ENCODE measurements at places on chromosomes 4 and X. TPM values are rescaled to one million over a fixed set of nuclear protein-coding genes. Genes with fewer than 3 reads are reported as not detected.

DNA sequence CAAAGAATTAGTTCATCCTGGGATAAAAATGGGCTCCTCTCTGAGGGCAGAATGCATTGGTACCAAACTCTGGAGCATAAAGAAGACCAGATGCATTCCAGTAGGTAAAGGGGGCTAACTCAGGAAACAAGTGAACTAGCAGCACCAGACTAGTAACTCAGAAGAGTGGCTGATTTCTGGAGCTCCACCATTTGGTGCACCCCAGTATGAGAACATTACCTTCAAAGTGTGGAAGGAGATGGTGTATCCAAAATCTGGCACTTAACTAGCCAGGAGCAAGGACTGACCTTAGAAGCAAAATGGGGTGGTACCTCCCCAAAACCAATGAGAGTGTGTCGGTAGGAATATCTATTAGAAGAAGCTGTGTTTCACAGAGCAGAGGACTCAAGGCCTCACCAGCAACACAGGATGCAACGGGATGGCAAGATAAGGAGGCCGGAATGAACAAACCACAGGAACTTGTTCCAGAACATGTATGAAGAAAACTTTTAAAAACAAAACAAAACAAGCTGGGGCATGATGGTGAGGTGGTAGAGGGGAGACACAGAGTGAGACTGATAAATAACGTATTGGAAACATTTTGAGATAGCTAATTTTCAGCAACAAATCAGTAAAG is 142.3 kb downstream of the INPP4B start:
- DNase-seq = peak; percentile 63

Gene RAB39B
- 8.3 TPM for polyA plus RNA-seq

GRCh38 chr4:60039908-60040307 is 1160.2 kb upstream of the ADGRL3 start:
- no peak for DNase-seq

Gene SORCS2
- polyA plus RNA-seq = not detected

- no peak for DNase-seq
Measured at GRCh38 chr4:28014469-28014868, 1153.8 kb downstream of the STIM2 start.

DNA sequence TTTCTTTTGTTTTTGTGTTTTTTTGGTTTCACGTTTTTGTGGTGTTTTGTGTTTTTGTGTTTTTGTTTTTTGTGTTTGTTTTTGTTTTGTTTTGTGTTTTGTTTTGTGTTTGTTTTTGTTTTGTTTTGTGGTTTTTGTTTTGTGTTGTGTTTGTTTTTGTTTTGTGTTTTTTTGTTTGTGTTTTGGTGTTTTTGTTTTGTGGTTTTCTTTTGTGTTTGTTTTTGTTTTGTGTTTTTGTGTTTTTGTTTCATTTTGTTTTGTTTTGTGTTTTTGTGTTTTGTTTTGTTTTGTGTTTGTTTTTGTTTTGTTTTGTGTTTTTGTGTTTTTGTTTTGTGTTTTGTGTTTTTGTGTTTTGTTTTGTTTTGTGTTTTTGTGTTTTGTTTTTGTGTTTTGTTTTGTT is 20.9 kb downstream of the CSF2RA start:
- no peak for DNase-seq

GRCh38 chr4:12286351-12286750 is 857.7 kb upstream of the HS3ST1 start:
- no peak for DNase-seq

DNA sequence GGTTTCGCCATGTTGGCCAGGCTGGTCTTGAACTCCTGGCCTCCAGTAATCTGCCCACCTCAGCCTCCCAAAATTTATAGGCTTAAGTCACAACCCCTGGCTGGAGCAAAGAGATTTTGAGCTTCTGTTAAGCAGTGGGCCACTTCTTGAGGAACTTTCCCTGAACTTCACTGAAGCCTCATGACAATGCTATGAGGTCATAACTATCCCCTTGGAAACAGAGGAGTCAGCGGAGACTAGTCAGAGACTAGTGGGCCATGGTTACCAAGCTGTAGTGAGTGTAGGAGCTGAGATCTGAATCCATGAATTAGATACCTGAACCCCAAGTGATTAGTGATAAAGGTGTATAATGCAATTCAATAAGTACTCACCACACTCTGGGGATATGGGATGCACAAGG is 145.1 kb upstream of the MSX1 start:
- no peak for DNase-seq

- DNase-seq = no peak
Measured at GRCh38 chr4:31146366-31146765, 426.2 kb downstream of the PCDH7 start.

GRCh38 chrX:68681443-68681941 is 34.0 kb downstream of the STARD8 start:
- DNase-seq = no peak

GRCh38 chr4:53522334-53522733 is 69.0 kb downstream of the LNX1 start:
- no peak for DNase-seq

Gene F8A3
- 16.2 TPM for polyA plus RNA-seq

DNA sequence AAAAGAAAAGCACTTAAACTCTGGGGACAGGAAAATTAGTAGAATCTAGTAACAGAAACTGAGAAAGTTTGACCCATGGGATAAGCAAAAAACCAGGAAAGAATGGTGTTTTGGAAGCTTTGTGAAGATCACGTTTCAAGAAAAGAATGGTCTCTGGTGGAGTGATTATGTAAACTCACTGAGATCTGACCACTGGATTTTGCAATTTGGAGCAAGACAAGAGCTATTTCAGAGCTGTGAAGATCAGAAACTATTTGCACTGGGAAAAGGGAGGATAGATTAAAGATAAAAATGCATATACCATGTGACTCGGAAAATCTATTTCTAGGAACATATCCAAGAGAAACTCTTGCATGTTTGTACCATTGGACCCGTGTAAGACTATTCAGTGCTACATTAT is 4.3 kb downstream of the TMPRSS11D start:
- DNase-seq = no peak

Gene H2BW2
- polyA plus RNA-seq = not detected

Gene WFS1
- polyA plus RNA-seq = 5.2 TPM

DNA sequence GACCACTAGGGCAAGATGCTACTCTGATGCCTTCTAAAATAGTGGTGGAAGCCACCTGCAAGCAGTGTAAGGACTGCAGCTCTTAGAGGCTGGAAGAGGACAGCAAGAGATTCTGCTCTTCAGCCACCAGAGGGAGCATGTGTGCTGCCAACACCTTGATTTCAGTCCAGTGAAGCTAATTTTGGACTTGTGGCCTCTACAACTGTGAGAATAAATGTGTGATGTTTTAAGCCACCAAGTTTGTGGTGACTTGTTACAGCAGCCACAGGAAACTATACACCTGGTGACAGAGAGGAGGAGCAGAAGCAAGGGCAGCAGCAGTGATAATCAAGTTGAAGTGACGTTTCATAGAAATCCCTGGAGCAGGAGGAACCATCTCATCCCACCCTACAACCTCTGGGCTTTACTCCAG is 55.9 kb downstream of the FGFBP1 start:
- DNase-seq = peak; percentile 31

- no peak for DNase-seq
Measured at GRCh38 chr4:109156356-109156755, 146.1 kb downstream of the COL25A1 start.

DNA sequence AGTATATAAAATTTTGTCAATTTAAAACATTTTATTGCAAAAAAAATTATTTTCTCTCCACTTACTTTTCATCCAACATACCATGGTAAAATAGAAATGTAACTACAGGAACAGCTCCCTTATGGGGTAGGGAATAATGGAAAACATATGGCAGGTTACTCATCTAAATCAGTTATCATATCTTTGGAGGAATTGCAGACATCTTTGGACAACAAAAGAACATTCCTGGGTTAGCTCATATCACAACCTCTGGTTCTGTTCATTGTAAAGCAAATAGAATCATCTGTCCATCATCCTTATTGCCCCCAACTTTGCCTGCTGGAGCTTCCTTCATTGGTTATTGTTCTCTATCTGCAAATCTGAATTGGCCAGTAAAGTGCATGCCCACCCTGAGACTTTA is 387.5 kb upstream of the GRID2 start:
- DNase-seq = no peak

DNA sequence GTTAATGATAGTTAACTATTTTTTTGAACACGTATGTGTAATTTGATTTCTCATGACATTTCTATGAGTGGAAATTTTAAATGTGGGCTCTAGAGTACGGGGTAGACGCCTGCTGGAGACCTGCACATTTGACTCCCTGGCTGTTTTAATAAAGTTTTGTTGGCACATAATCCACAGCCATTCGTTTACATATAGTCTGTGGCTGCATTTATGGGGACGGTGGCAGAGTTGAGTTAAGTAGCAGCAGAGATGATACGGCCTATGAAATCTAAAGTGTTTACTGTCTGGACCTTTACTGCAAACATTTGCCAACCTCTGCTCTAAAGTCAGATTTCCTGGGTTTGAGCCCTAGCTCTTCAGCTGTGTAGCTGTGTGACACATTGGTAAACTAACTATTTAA is 118.8 kb downstream of the CHRNA9 start:
- no peak for DNase-seq

GRCh38 chr4:41077628-41078027 is 136.7 kb downstream of the APBB2 start:
- DNase-seq = no peak

DNA sequence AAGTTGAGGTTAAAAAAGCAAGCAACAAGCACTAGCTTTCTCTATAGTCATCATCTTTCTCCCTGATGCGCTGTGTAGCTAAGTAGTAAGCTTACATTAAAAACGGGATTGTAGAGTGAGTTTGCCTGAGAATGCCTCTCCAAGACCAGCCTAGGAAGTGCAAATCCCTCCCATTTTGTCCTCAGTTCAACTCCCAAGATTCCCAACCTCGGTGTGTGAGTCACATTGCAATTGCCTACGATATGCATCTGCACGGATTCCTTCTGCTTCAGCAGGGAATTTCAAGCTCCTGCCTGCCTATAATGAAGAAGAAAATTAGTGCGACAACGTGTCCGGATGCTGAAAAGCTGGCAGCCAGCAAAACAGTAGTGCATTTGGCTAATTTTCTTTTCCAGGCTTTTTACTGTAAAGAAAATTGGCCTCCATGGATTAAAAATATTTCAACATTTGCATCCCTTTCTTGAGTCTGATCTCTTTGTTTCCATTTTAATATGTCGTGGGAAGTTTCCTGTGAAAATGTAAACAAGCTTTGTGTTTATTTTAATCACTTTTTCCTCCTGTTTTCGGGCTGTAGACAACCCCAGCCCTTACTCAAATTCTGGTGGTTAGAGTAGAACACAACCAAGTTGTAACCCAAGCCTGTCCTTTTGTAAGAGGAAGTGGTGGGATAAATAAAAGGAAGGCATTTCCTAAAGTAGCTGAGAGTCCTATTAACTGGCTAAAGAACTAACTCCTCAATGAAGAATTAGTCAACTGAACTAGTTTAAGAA is 58.4 kb upstream of the TET2 start:
- DNase-seq = no peak

DNA sequence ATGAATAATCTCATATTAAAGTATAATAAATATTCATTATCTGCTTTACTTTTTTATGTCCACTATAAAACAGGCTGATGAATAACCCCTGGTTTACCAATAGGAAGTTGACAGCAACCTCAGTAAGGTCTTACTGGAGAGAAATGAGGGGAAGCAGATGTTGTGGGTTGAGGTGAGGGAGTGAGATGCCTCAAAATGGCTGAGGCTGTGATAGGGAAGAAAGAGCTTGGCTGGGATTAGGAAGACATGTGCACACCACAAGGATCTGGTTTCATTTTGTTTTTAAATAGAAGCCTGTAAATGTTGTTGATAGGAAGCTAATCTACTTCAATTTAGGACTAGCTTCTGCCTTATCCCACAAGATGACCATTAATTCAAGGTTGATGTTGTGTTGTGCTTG is 14.4 kb upstream of the CYBB start:
- no peak for DNase-seq

DNA sequence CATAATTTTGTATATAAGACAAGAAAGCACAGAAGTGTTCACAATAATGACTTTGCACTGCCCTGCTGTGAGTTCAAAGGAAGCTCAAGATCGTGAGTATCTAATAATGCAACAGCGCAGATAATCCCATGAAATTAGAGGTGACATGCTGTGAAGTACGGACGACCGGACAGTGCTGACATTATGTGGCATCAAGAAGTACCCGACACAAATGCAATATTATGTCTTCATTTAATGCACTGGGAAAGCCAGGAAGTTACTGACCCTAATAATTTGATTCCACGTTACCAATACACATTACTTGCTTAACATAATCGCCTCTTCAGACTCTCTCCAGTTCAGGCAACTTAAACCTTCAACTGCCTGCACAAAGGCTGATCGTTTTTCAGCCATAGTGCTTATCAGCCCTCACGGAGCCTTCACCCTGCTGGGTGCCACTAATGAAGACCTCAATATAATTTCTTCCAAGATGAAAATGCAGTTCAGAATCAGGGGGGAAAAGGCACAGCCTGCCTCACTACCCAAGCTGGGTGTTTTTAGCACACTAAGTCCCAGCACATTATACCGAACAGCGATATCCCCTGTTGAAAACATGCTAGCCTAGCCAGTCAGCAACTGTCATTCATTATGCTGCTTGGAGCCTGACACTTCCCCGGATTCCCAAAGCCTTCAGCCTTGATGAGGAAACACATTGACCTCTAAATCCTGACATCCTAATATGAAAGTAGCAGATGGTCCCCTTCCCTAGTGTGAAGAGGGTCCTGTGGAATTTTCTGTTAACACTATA is 56.1 kb downstream of the SLC7A11 start:
- DNase-seq = no peak

Gene EVC2
- not detected for polyA plus RNA-seq

GRCh38 chr4:188109157-188109755 is at the start of gene TRIML2:
TRIML2 (minus strand) TSS chr4:188109603; CDS start chr4:188105368, 4,235 bp downstream.
- DNase-seq = no peak

- no peak for DNase-seq
Measured at GRCh38 chrX:155968791-155969190, 28.7 kb upstream of the IL9R start.

- DNase-seq = no peak
Measured at GRCh38 chr4:10747186-10747585, 62.6 kb upstream of the CLNK start.

- DNase-seq = no peak
Measured at GRCh38 chr4:74659576-74660411, 134.5 kb downstream of the BTC start.

DNA sequence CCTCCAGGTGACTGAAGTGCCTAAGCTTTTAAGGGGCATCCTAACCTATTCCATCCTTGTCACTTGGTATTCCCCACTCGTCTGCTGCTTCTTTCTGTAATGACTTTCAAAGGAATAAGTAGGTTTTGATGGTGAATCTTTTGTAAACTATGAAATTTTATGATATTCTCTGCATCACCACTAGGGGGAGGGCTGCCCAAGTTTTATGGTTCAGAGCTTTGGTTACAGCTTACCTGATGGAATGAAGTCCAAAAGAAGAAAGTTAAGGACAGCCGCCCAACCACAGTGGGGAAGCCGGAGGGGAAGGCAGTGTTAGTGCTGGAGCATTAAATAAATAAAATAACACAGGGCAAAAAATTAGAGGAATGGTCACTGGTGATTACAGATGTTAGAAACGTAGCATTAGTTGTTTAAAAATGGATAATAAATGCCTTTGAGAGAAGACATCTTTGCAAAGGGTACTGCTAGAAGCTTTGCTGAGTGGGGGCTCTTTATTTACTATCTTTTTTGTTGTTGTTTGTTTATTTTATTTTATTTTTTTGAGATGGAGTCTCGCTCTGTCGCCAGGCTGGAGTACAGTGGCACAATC is 204.9 kb downstream of the GBA3 start:
- DNase-seq = no peak
